ENCODE measurements at places on chromosomes 5 and 9.

DNA sequence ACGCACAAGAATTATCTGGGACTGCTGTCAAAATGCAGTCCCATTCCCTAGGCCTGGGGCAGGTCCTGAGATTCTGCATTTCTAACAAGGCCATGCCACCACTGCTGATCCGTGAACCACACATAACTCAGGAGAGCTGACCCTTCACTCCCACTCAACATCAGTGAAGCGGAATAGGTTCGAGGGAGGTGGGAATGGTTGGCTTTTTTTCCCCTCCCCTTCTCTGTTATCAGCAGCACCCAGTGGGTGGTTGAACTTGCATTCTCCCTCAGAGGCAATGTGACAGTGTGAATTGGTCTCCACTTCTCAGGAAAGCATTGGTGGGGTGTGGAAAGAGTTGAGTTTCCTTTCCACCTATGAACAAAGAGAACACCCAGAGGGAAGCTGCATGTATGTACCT is 344.3 kb downstream of the GADD45G start:
- DNase-seq = no peak

- no peak for DNase-seq
Observed at GRCh38 chr9:88326015-88326414, 62.2 kb upstream of the SPIN1 start.

DNA sequence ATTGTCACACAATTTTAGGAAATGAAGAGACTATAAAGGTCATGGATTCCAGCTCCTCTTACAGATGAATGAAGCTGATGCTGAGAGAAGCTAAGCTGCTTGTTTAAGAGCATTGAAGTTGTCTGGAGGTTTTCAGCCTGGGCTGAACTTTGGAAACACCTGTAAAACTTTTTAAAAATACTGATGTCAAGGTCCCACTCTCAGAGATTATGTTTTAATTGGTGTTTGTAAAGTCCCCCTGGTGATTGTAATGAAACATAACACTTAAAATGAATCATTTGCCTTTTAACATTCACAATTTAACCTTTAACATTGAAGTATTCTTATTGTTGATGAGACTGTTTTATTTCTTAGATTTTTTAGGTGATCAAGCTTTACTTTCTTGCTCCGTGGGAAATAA is 16.4 kb downstream of the RAD23B start:
- no peak for DNase-seq

DNA sequence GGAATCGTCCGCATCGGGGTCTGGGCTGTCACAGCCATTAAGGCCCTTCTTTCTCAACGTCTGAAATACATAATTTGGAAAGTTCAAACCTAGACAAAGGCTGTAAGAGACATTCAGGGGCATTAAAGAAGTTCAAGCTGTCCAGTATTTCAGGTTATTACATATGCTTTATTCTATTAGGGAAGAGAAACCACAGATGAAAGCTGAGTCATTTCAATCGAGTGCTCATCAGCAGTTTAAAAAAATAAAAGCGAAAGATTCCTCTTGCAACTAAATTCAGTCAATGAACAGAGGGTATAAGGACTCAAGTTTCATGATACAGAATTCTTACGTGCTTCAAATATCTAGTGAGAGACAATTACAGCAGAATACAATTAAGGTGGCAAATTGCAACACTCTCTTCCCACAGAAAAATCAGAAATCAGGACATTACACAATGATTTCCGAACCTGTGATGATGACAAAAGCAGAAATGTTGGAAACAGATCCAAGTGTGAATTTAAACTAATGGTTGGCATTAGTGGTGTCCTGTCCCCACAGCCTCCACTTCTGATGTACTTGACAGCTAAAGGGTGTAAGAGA is 121.6 kb downstream of the MEF2C start:
- peak; percentile 8 for DNase-seq

DNA sequence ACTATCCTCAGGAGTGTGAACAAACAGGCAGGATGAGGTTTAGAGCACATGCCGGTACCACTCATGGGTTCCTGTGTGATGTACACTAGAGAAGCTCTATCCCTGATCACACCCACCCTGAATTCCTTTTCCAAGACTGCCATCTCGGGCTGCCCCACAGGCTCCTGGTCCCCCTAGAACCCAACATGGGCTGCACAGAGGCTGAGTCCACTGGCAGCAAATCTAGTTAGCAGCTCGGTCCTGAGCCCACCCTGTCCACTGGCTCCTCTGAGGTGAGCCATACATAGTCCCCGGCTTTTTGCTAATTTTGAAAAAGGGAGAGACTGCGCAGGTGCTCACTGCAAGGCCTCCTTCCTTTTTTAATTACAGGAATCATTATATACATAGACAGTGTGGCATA is 227.0 kb downstream of the FSTL4 start:
- no peak for DNase-seq

GRCh38 chr5:146238973-146239372 is 35.6 kb downstream of the RBM27 start:
- DNase-seq = no peak

GRCh38 chr9:111529787-111530186 is 4.8 kb downstream of the ZNF483 start:
- DNase-seq = no peak

All from foreskin keratinocyte (primary cell).